WERI-Rb-1 (cell line): ENCODE measurements at places on chromosomes 6 and 20.
A peak's percentile ranks its signal among the peaks of the same experiment; 100 is the strongest.

GRCh38 chr6:46172176-46172575, 1.4 kb upstream of the ENPP5 start:
- DNase-seq: no peak

GRCh38 chr6:90028995-90029635, 134.8 kb downstream of the GJA10 start:
- no peak for DNase-seq

DNA sequence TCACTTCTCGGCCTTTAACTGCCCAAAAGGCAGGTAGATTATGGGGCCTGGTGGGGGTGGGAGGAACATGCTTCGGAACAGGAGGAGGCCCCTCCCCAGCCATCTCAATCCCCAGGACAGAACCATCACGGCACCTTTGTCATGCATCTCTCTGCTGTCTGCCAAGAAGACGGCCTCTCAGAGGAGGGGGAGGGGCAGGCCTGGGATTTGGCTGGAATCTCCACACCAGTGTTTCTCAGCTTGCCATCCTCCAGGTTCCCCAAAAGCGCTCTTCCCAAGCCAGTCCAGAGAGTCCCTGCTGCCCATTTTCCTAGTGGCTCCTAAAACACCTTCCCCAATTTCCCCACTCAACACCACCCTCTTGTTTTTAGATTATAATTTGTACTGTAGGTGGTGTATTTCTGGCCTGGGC, 2.5 kb upstream of the POU5F1 start:
- peak; percentile 72 for DNase-seq

DNA sequence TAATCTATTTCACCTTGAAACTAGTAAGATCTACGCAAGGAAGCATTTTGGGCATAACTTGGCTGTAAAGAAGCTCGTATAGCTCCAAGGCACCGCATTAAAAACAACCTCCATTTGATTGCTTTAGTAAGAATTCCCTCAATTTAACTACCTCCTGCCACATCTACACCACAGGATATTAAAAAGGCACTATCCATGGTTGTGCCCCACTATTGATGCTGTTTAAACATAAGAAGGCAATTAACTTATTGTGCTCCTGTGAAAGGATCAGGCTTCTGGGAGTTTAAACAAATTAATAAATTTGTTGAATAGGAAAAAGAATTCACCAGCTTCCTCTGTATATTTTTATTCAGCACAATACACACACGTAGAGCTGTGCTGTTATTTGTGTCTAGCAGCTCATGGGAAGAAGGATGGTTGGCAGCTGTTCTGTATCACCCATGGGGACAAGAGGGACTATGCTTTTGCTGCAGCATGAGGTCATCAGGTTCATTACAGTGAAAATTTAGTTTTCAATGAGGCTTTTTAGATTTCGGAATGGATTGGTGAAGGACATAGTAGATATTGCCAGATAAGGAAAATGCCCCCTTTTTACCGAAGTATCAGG, 513.3 kb downstream of the HAO1 start:
- DNase-seq: no peak

DNA sequence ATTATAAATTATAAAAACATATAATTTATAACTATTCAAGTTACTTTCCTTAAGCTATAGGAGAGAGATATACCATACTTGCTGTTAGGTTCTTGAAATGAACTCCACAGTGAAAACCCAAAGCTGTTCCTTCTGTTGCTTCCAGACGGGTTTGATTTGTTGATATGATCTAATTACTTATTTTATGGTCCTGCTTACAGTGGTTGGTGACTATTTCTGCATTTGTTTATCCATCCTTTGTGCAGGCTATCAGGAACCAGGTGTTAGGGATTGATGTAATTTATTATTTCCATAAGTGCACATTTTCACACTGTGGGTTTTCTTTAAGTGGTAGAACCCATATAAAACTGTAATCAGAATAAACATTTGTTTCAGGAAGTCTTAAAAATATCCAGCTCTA, 167.1 kb downstream of the KIF6 start:
- DNase-seq: no peak

- peak; percentile 96 for DNase-seq
Measured at GRCh38 chr6:109690737-109691621, at the start of the genes AK9 and FIG4. Gene AK9 (minus strand): TSS chr6:109691202. CDS start chr6:109675745, 15,457 bp downstream. Gene FIG4 (plus strand): TSS chr6:109691296. CDS start chr6:109691436, 140 bp downstream.

DNA sequence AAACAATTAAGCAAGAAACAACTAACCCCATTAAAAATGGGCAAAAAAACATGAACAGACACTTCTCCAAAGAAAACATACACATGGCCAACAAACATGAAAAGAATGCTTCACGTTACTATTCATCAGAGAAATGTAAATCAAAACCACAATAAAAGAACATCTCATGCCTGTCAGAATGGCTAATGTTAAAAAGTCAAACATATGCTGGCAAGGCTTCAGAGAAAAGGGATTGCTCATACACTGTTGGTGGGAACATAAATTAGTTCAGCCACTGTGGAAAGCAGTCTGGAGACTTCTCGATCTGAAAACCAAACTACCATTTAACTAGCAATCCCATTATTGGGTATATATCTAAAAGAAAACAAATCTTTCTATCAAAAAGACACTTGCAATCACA, 217.5 kb downstream of the TINAG start:
- DNase-seq: no peak

DNA sequence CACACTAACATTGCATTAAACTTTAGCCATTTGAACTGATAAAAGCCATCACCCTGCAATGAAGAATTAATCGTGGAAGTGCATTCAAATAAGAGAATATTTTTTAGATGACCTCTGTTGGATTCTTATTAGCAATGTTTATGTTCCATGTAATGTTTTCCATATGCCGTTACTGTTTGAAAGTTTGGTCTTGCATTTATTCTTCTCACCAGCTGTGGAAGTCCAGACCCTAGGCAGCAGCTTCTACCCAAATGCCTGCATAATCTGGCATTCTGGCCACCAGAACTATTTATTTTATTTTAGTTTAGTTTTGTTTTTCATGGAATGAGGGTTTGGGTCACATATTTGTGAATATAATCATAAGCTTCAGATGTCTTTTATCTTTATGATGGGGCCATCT, 140.4 kb downstream of the SAMD5 start:
- DNase-seq: no peak

DNA sequence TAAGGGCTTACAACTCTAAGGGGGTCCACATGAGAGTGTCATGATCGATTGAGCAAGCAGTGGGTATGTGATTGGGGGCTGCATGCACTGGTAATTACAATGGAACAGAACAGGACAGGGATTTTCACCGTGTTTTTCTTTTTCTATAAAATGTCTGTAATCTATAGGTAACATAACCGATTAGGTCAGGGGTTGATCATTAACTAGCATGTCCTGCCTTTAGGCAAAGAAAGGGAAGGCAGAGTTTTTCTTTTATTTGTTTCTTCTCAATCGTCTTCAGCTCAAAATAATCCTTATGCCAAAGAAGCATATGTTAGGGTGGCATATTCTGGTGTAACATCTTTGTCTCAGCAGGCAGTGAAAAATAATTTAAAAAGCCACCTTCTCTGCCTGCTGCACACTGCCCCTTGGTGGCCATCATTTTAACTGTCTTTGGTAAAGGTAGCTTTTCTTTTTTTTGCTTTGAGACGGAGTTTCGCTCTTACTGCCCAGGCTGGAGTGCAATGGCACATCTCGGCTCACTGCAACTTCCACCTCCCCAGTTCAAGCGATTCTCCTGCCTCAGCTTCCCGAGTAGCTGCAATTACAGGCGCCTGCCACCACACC, 9.7 kb upstream of the CEP43 start:
- DNase-seq: no peak

GRCh38 chr20:10543480-10543879, 108.4 kb downstream of the SLX4IP start:
- DNase-seq: no peak

DNA sequence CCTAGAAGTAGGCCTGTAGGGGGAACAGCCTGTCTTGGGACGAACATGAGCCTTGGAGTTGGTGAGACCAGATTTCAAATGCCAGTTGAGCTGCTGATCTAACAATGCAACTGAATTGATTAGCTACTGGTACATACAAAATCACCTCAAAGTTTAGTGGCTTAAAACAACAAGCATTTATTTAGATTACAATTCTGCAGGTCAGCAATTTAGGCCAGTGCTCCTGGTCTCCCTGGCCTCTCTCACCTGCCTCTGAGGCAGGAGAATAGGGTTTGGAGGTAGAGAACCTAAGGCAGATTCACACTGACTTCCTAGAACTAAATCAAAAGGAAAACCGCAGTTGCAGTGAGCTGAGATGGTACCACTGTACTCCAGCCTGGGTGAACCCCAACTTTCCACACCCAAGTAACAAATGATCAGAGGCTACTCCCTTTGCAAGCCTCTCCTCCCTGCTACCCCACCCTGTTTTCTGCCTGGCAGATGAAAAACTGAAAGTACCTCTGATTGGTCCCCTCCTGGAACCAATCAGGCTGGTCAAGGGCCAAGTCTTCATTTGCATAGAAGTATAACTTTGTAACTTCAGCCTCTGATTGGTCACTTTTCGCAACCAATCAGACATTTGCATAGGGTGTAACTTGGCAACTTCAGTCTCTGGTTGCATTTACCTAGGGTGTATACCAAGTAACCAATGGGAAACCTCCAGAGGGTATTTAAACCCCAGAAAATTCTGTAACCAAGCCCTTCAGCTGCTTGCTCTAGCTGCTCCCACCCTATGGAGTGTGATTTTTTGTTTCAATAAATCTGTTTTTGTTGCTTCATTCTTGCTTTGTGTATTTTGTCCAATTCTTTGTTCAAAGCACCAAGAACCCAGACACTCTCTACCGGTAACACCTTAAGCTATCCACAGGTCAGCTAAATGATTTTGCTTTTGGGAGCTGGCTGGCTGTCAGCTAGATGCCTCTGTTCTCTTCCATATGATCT, 8.1 kb upstream of the UBR2 start:
- no peak for DNase-seq

GRCh38 chr6:3957321-3957720, 108.1 kb downstream of the FAM50B start:
- no peak for DNase-seq
